Hippocampal formation (tissue), 2 donors: ENCODE measurements at places on chromosomes 7 and 10.

GRCh38 chr7:17928055-17928454 is 12.2 kb downstream of the SNX13 start:
- no peak for DNase-seq

- no peak for DNase-seq
Observed at GRCh38 chr7:19056305-19056704, 61.1 kb downstream of the TWIST1 start.

DNA sequence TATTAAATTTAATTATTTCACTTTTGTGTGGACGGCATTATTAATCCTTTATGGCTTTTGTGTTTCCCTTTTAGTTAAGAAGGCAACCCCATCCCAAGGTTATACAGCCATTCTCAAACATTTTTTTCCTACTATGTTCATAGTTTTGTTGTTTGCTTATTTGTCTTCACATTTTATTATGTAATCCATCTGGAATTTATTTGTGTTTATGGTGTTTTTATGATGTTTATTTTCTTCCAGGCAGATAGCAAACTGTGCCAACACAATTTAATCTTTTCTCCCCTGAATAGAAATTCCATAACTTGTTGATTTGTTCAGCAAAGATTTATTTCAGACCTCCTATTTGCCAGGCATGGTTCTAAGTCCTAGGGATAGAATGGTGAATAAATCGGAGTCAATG is 42.9 kb downstream of the RAB18 start:
- DNase-seq = no peak

DNA sequence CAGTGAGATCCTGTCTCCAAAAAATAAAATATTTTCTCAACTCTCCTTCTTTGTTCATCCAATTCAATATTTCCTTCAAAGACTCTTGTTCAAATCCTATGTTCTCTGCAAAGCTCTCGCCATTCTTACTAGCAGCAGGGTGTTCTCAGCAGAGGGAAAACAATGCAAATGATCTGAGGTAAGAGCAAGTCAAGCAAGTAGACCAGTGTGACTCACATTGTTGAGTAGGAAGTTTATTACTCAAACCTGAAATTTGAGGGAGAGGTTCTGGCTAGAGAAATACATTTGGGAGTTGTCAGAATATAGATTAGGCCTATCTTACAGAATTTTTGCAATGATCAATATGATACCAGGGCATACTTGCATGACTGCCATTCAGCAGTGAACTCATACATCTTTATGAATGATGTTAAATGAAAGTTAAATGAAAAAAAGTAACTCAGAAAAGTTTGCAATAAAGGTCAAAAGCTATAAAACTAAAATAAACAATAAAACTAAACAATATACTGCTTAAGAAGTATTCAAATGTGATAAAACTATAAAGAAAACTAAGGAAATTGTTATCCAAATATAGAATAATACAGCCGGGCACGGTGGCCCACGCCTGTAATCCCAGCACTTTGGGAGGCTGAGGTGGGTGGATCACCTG is 5.8 kb downstream of the IDE start:
- no peak for DNase-seq

DNA sequence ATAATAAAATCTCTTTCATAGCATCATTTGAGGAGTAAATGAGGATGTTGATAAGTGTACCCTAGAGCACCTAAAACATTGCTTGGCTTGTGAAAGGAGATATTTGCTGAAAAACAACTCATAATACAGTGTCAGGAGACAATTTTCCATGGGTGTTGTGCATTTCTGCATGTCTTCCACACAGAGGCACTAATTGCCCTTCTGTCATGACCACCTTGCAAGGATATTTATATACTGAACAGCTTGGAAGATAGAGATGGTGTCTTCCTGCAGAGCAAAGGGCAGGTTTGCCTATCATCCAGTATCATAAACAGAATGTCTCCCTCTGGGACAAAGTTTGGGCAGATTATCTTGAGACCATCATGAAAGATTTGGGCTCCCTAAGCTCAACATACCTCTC is 495.2 kb upstream of the LRRN3 start:
- no peak for DNase-seq

GRCh38 chr7:69864274-69864673 is 266.0 kb downstream of the AUTS2 start:
- DNase-seq = no peak
